Panc1 (cell line): ENCODE measurements at places on chromosomes 16 and 17. TPM values are rescaled to one million over a fixed set of nuclear protein-coding genes. Genes with fewer than 3 reads are reported as not detected.

The EFCAB5 gene
- 0.39 TPM for total RNA-seq

The ADGRG3 gene
- total RNA-seq, result not detected

The TPSD1 gene
- total RNA-seq, result 0.26 TPM

GRCh38 chr16:3564889-3565141, 12.4 kb downstream of the NLRC3 start:
- no peak for DNase-seq

GRCh38 chr17:9200699-9201359, 179.5 kb downstream of the NTN1 start:
- no peak for DNase-seq
